ENCODE measurements at places on chromosomes 16 and 17.

GRCh38 chr17:41393294-41393693, 4.1 kb downstream of the KRT31 start:
- no peak for DNase-seq

DNA sequence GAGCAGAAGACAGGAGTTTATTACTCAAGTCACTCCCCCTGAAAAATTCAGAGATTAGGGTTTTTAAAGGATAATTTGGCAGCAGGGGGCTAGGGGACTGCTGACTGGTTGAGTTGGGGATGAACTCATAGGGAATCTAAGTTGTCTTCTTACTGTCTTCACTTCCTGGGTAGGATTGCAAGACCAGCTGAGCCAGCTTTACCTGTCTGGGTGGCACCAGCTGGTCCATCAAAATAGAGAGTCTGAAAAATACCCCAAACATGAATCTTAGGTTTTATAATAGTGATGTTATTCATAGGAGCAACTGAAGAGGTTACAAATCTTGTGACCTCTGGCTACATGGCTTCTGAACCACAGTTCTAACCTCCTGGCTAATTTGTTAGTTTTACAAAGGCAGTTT, 157.9 kb downstream of the PPM1E start:
- DNase-seq, result no peak

DNA sequence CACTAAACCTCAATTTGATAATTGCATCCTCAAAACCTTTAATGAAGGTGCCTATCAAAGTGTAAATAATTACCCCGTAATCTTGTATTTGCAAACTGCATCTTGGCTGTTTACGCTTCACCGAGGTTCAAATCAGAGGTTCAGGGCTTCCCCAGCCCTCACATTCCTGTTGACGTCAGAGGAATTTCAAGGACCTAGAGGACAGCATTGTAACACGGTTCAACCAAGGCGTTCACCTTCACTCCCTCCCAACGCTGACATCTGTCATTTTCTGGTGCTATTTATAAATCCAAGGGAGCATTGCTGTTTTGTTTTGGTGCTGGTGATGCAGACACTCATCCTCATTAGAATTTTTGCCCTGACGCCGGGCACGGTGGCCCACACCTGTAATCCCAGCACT, 691.6 kb upstream of the RBFOX1 start:
- no peak for DNase-seq

DNA sequence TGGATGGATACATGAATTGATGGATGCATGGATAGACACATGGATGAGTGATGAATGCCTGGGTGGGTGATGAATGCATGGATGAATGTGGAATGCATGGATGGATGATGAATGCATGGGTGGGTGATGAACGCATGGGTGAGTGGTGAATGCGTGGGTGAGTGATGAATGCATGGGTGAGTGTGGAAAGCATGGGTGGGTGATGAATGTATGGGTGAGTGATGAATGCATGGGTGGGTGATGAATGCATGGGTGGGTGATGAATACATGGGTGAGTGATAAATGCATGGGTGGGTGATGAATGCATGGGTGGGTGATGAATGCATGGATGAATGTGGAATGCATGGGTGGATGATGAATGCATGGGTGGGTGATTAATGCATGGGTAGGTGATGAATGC, 83.9 kb upstream of the HSBP1 start:
- DNase-seq, result no peak

DNA sequence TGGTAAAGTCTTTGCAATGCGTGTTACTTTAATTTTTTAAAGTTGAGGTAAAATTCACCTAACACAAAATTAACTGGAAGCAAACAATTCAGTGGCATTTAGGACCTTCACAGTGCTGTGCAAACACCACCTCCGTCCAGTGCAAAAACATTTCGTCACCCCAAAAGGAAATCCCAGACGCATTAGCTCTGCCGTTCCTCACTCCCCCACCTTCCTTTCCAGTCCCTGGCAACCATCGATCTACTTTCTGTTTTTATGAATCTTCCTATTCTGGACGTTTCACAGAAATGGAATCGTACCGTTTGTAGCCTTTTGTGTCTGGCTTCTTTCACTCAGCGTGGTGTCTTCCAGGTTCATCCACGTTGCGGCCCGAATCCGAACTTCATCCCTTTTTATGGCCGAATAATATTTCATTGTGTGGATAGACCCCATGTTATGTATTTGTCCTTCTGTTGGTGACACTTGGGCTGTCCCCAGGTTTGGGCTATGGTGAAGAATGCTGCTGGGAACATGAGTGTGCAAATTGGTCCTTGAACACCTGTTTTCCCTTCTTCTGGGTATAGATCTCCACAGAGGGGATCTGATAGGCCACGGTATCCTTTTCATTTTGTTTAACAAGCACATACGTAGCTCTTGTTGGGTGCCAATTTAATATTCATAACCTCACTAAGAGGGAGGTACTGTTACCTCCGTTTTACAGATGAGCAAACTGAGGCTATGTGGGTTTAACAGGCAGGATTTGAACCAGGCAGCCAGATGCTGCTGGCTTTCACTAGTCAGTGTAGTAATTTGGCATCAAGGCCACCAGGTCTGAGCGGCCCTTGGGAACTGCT, 232.0 kb upstream of the GSE1 start:
- no peak for DNase-seq

DNA sequence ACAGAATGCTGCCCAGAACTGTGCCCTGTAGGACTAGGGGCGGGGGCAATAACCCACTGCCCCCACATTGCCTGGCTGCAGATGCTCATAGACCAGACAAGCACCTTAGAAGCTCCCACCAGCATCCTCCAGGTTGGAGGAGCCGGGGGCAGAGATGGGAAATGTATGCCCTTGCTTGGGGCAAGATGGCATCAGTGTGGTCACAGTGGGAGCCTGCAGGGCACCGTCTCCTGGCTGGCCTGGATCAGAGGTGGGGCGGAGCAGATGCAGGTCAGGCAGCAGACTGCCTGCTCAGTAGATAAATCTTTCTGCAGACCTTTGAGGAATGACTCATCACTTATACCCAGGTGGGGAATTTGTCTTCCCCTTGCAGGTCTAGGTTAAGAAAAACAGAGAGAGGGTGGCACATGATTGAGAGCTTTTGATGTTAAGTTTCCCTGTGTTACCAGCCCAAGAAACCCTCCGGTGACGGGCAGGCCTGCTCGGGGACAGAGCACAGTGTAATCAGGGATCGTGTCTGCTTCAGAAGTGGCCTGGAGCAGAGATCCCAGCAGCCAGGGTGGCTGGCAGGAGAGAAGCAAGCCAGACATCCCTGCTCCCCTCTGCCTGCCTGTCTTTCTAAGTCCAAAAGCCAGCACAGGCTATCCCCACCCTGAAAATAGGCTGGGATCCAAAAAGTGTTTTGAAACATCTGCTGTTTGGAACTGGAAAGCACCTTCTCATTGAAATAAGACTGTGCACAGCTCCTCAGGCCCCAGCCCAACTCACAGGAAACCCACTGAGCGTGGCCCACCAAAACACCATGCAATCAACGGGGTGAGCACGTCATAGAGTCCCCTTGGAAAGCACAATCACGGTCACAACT, 50.7 kb upstream of the RPL38 start:
- no peak for DNase-seq

GRCh38 chr16:79267146-79267545, 333.4 kb downstream of the MAF start:
- DNase-seq, result no peak

DNA sequence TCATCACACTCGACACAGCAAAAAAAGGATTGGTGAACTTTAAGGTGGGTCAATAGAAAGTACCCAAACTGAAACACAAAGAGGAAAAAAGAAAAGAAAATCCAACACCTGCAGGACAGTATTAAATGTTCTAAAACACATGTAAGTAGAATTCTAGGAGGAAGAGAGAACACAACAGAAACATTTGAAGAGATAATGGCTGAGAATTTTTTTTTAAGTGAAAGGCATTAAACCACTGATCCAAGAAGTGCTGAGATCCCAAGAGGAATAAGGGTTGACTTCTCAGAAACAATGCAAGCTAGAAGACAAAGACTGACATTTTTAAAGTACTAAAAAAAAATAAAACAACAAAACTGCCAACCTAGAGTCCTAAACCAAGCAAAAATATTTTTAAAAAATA, 31.6 kb downstream of the VPS53 start:
- DNase-seq, result no peak

- peak; percentile 53 for DNase-seq
Measured at GRCh38 chr16:75491876-75492275, 3.4 kb downstream of the CHST6 start.

- DNase-seq, result no peak
Measured at GRCh38 chr17:76150712-76151622, 9.9 kb upstream of the FOXJ1 start.

GRCh38 chr16:6146356-6146755, 1048.8 kb upstream of the EEF2KMT start:
- DNase-seq, result no peak

All from HTR-8/SVneo (cell line).